ENCODE measurements at places on chromosomes 16 and 17. TPM values are rescaled to one million over a fixed set of nuclear protein-coding genes. Genes with fewer than 3 reads are reported as not detected.
A peak's percentile ranks its signal among the peaks of the same experiment; 100 is the strongest.

Gene PNMT
- not detected for total RNA-seq

Gene SLC16A5
- total RNA-seq, result not detected

Gene TBC1D3H
- total RNA-seq, result not detected

DNA sequence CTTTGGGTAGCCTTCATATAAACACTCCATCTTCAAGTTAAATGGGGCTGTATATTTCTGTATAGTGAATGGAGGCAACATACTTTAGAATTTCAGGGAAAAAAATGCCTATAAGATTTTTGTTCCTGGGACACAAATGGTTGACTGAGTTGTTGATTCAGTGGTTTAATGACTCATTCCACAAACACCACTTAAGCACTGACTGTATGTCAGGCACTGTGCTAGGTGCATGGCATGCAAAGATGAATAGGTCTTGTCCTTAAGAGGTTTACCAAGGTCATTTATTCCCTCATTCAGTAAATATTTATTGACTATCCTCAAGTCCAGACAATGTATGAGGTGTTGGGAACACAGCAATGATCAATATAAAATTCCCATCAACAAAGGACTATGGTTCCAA lies 417.1 kb downstream of the CA10 start:
- no peaks in the 10 kb centered on the region for H3K27me3 ChIP-seq
- DNase-seq, result no peak
- H3K4me3 ChIP-seq, result no peak overlapping the region
- H3K36me3 ChIP-seq, result no peaks in the 10 kb centered on the region
- H3K27ac ChIP-seq, result no peak overlapping the region

DNA sequence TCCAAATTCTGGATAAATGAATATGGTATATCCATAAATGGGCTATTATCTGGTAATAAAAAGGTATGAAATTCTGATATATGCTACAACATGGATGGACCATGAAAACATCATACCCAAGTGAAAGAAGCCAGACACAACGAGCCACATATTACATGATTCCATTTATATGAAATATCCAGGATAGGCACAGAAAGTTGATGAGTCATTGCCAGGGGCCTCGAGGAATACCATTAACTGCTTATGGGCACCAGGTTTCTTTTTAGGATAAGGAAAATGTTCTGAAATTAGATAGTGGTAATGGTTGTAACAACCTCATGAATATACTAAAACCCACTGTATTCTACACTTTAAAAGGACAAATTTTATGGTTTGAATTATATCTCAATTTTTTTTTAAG lies 123.2 kb downstream of the PITPNC1 start:
- H3K27me3 ChIP-seq, result no peaks in the 10 kb centered on the region
- H3K4me1 ChIP-seq, result no peaks in the 10 kb centered on the region
- no peak overlapping the region for H3K4me3 ChIP-seq
- H3K27ac ChIP-seq, result no peak overlapping the region
- no peak for DNase-seq

GRCh38 chr16:13906168-13907089 lies 13.5 kb upstream of the ERCC4 start:
- no peaks in the 10 kb centered on the region for H3K36me3 ChIP-seq
- no peak overlapping the region for H3K27ac ChIP-seq
- H3K4me3 ChIP-seq, result no peak overlapping the region
- peak; percentile 12 for DNase-seq
- no peaks in the 10 kb centered on the region for H3K27me3 ChIP-seq

DNA sequence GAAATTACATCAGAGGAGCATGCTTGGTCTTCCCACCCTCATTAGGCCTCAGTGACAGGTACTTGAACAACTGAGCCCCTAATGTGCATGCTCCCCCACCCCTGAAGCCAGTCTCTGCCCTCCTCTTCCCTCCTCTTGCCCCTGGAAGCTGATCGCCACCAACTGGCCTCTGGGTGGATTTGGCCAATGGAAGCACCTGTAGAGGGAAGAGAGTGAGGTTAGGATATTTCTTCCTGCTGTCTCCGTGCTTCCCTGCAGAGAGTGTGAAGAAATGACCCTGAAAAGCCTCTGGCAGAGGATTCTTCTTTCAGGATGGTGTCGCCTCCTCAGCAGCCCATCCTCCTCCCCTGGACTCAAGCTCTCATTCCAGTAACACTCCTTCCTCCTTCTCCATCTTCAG lies 5.9 kb upstream of the CBLN1 start:
- H3K4me3 ChIP-seq, result no peak overlapping the region
- H3K36me3 ChIP-seq, result no peaks in the 10 kb centered on the region
- H3K27ac ChIP-seq, result no peak overlapping the region
- H3K4me1 ChIP-seq, result no peaks in the 10 kb centered on the region

DNA sequence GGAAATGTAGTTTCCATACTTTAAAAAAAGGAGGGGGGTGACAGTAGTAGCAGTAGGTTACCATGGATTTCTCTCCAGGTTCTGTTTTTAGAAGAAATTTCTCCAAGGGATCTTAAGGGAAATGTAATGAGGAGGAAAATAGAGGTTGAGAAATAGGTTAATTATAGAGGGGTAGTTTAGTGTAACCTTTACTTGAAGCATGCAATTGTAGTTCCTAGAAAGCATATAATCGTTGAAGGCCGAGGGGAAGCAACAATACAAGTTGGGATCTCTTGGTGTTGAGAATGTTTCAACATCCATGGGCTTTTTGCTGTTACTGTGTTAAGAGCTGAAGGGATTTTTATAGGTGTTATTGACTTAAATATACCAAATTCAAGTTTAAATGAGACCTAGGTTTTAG lies 25.1 kb downstream of the TNRC6A start:
- no peak overlapping the region for H3K4me3 ChIP-seq
- no peak for DNase-seq
- H3K27me3 ChIP-seq, result no peaks in the 10 kb centered on the region
- no peak overlapping the region for H3K27ac ChIP-seq

DNA sequence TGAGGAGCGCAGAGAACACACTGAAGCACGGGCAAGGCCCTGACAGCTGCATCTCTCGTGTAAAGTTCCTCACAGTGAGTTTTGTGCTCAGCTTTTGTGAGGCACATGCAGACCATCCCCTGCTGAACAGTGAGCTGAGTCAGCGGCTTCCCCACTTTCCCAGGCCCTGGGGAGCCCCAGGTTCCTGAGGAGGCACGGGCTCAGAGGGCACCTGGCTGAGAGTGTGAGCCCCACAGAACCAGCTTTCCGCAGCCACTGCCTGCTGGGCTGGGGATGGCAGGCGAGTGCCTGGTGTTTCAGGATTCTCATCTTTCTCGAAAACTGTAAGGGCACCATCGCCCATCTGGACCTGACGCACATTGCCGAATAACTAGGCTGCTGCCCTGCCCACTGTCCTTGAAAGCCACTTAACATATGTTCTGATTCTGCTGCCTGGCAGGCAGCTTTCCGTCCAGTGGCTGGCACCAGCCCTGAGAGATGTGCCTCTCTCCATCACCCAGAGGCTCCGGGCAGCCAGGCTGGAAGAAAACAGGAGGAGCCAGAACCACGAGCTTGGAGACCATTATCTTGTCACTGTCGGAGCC lies 266.7 kb upstream of the FOXF1 start:
- H3K27me3 ChIP-seq, result no peaks in the 10 kb centered on the region

GRCh38 chr16:11610121-11610505 lies 23.4 kb upstream of the LITAF start:
- peak; percentile 45 for DNase-seq
- peaks cover 8% of the 10 kb centered on the region for H3K4me1 ChIP-seq
- no peak overlapping the region for H3K27ac ChIP-seq
- H3K4me3 ChIP-seq, result peak overlapping the region; percentile 20
- peaks cover 6% of the 10 kb centered on the region for H3K27me3 ChIP-seq

DNA sequence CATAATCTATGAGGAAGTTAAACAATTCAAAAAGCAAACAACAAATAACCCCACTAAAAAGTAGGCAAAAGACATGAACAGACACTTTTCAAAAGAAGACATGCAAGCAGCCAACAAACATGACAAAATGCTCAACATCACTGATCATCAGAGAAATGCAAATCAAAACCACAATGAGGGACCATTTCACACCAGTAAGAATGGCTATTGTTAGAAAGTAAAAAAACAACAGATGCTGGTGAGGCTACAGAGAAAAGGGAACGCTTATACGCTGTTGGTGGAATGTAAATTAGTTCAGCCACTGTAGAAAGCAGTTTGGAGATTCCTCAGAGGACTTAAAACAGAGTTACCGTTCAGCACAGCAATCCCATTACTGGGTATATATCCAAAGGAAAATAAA lies 24.4 kb downstream of the TNFRSF13B start:
- no peaks in the 10 kb centered on the region for H3K4me1 ChIP-seq
- peaks cover 8% of the 10 kb centered on the region for H3K27me3 ChIP-seq
- no peaks in the 10 kb centered on the region for H3K36me3 ChIP-seq

GRCh38 chr17:67625971-67626370 lies 91.8 kb upstream of the NOL11 start:
- 0 out of 2 replicates have a peak, but pooled peaks cover 2% of the 10 kb centered on the region for H3K36me3 ChIP-seq
- no peaks in the 10 kb centered on the region for H3K27me3 ChIP-seq
- no peak for DNase-seq
- peaks cover 11% of the 10 kb centered on the region for H3K4me1 ChIP-seq
- H3K4me3 ChIP-seq, result no peak overlapping the region

DNA sequence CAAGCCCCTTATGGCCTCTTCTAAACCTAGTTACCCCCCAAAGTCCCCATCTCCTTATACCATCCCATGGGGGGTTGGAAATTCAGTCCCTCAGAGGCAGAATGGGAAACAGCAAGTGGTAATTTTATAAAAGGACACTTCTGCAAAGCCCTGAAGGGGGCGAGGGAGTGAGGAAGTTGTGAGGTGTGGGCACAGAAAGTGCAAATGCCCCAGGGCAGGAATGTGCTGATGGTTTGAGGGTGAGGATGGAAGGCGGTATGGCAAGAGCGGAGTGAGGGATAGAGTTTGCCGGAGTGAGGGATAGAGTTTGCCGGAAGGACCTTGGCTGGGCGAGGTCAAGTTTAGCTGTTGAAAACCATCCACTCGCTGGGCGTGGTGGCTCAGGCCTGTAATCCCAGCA lies 52.7 kb downstream of the HAPSTR1 start:
- DNase-seq, result no peak
- H3K4me1 ChIP-seq, result no peaks in the 10 kb centered on the region
- H3K4me3 ChIP-seq, result no peak overlapping the region
- no peaks in the 10 kb centered on the region for H3K27me3 ChIP-seq
- no peaks in the 10 kb centered on the region for H3K36me3 ChIP-seq
